Stimulated activated CD8-positive, alpha-beta memory T cell treated with anti-CD3 and anti-CD28 coated beads, Interleukin-7, amount 100 ng/mL, for 1 hour (primary cell): ENCODE measurements at places on chromosomes 2 and 18.

GRCh38 chr2:231573698-231574421 lies 18.8 kb upstream of the TEX44 start:
- no peak for DNase-seq

GRCh38 chr18:53991805-53992204 lies 232.7 kb downstream of the MBD2 start:
- DNase-seq: no peak

DNA sequence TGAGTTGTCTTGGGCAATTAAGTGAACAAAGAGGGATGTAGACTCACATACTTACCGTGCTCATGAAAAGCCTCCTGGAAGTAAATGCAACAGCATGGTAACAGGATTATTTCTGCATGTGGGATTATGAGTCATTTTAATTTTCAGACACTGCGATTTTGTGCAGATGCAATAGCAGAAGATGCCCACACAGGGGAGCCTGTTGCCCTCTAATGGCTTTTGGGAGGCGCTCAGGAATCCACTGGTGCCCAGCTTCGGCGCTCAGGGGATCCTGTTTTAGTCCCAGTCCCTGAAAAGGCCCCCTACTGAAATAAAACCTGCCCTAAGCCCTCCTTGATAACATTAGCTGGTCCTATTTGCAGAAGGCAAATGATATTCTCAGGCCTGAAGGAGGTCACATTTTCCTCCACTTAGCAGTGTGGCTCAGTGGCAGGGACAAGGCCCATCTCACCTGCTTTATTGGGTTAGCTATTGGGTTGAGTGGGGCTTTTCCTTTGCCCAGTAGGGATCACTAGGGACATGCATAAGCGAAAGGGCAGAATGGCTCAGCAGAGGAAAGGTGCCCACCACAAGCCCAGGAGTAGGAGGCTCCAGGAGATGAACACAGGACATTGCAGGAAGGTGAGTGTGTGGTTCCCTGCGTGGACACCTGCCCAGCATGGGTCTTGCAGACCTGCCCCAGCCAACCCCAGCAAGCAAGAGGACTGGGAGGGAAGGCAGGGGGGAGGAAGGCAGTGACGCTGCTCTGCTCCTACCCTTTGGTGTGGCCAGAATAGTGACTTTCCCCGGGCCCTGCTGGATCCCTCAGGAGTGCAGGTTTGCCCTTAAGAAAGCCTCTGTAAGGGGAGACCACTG lies 26.5 kb upstream of the KCNS3 start:
- no peak for DNase-seq

GRCh38 chr18:58674863-58675472 lies 3.7 kb downstream of the MALT1 start:
- DNase-seq: no peak

DNA sequence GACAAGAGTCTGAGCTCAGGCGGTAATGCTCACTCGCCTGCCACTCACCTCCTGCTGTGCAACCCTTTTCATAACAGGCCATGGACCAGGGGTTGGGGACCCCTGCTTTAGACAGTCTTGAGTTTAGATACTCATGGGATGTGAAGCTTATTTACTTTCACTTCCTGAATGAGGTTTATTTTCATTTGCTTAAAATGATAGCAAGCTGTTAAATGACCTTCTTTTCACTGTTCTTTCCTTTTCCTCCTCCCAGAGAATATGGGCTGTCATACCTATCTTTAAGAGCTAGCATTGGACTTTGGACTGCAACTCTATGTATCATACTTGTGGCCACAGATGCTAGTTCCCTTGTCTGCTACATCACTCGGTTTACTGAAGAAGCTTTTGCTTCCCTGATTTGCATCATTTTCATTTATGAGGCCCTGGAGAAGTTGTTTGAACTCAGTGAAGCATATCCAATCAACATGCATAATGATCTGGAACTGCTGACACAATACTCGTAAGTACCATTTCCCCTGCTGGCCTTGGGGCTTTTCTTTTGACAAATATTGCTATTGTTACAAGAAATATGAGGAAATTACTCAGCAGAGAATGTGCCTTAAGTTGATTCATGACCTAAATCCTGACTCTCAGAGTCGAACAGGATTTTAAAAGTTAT lies 168.5 kb downstream of the DPP4 start:
- no peak for DNase-seq

GRCh38 chr2:59674100-59674499 lies 879.4 kb downstream of the BCL11A start:
- DNase-seq: no peak

DNA sequence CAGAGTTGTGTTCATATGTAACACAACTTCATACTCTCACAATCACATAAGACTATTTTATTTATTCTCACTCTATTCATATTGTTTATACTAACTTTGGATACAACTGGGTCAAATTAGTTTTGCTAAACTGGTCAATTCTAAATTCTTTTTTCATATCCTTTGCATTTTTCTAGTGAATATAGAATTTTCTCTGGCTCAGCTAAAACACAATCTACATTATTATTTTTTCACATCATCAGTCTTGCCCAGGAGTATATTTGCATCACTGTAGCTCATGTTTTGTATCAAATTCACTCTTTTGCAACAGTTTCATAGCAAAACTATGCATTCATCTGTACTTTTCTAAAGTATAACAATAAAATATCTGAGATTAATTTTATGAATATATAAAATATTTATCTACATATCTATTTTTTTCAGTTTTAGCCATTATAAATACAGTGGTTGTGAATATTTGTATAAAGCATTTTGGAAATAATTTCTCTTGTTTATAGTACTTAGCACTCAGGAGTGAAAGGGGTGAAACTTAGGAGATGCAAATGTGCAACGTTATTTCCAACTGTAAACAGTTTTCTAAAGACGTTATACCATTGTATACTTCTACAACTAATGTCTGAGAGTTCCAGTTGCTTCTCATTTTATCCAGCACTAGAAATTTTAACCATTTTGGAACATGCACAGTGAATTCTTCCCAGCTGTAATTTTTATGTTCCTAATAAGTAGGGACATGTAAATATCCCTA lies 854.6 kb downstream of the CBLN2 start:
- no peak for DNase-seq

GRCh38 chr2:96769814-96770213 lies 9.1 kb downstream of the CNNM4 start:
- DNase-seq: no peak

- DNase-seq: no peak
These were observed 94.8 kb upstream of the ARL5A start for GRCh38 chr2:151922845-151923666.

GRCh38 chr2:121591199-121591598 lies 58.1 kb downstream of the CLASP1 start:
- DNase-seq: no peak

DNA sequence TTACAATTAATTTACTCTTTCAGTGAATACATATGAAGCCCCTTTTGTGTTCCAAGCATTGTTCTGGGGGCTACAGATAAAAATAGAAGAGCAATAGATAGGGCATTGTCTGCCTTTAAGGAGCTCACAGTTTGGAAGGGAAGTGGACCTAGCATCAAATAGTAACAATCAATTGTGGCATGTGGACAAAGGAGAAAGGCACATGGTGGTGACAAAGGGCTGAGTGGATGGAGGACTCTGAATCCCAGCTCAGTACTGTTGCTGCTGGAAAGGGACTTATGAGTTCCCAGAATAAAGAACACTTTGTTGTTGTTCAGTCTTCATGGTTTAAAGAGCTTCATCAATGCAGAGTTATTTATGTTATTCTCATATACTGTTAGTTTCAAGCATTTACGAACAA lies 217.7 kb downstream of the HRH4 start:
- DNase-seq: no peak

- DNase-seq: no peak
These were observed 13.2 kb downstream of the STEAP3 start for GRCh38 chr2:119236796-119237195.

DNA sequence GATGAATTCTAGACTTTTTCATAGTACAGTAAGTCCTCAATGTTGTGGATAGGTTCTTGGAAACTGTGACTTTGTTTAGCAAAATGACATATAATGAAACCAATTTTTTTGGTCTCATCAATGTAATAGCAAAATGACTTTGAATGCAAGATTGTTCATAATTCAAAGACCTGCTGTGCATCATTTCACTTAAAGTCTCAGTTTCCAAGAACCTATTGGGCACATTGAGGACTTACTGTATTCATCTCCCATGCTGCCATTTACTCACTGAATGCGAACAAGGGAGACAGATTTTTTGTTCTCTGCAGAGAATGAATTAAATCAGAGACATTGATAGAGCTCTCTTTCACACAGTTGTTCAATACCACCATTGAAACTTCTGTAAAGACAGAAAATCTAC lies 153.6 kb downstream of the TRABD2A start:
- no peak for DNase-seq

DNA sequence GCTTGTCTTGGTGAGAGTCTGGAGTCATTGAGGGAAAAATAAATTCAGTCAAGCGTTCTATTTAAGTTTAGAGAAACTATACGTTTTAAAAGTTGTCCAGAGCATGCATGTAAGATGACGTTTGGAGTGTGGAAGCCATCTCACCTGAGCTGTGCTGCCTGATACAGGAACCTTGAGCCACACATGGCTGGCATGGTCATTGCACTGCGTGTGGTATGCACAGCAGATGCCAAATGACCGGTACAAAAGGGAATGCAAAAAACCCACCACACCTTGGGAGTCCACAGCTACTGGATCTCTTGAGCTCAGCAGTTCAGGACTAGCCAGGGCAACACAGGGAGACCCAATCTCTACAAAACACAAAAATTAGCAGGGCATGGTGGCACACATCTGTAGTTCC lies 4.3 kb downstream of the MZT2B start:
- DNase-seq: no peak

DNA sequence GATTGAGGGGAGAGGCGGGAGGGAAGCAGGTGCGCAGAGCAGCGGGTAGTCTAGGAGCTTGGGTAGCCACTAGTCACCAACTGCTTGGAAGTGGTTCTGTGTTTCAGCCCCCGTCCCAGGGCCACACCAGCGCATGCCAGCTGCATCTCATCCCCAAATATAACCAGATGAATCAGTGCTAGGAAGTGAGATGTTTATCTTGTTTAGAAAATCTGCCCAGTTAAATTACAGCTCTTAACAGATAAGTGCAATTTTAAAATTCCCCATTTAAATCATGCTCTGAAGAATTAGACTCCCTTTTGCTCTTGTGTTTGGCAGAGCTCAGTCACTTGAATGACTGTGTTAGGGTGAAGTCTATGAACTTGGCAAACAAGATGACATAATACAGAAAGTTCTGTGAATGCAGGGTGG lies 193.8 kb downstream of the SEPTIN10 start:
- no peak for DNase-seq

DNA sequence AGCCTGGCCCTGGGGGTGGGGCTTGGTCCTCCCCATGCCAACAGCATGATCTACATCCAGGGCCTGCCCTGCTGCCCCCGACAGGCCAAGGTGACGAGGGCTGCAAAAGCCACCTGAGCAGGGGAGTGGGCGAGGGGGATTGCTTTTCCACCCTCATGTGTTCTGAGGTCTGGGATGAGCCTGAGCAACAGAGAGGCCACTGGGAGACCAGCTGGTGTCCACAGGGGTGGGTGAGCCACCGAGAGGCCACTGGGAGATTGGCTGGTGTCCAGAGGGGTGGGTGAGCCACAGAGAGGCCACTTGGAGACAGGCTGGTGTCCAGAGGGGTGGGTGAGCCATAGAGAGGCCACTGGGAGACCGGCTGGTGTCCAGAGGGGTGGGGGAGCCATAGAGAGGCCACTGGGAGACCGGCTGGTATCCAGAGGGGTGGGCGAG lies 147.4 kb upstream of the GPC1 start:
- DNase-seq: no peak
